T47D (cell line): ENCODE measurements at places on chromosomes 12 and 14.

- DNase-seq = no peak
These were observed 21.9 kb downstream of the RNFT2 start for GRCh38 chr12:116759783-116760621.

DNA sequence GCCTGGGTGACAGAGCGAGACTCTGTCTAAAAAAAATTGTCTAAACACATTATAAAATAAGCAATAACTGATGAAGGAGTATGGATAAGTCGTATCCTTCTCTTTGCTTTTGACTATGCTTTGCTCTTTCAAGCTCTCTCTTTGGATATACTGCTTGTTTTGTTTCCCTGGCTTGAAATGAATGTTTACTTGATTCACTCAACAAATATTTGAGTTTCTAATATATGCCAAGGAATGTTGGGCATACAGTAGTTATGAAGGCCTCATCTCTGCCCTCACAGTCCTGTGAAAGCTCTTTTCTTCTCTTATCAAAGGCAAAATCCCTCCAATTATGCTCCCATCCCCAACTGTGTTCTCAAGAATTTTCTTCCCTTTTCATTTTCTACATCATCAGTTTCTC lies 123.5 kb downstream of the PTPRR start:
- no peak for DNase-seq

- no peak for DNase-seq
These were observed 87.2 kb downstream of the CEP83 start for GRCh38 chr12:94372461-94372860.

- DNase-seq = no peak
These were observed 93.4 kb downstream of the GPR135 start for GRCh38 chr14:59371771-59372170.

DNA sequence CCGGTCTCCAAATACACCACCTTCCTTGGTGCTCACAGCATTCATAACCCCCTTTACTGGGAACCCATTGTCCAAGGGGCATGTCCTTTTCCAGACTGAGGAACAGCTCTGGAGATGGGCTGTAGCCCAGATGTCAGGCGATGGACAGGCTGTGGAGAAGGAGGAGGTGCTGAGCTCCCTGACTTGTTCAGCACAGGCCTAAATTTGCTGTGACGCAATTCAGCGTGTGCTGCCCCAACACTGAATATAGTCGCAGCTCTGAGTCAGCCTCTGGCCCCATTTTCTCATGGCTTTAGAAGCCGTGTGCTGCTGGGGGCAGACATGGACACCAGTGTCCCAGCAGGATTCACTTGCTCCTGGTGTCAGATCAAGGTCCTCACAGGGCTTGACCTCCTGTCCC lies 269.1 kb downstream of the EMP1 start:
- no peak for DNase-seq

DNA sequence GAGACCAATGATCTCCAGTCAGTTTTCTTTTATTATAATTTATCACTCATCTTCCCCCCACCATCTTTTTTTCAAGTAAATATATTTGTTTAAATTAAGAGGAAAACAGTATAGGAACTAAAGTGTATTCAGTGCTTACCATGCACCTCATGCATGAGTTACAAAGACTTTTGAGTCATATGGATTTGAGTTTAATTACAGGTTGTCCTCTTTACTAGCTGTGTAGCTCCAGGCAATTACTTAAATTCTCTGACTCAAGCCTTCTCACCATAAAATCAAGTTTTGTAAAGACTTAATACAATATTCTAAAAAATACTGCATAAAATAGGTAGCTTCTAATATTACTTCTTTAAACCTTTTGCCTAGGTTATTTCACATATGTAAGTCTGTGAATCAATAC lies 251.3 kb downstream of the SLC16A7 start:
- DNase-seq = no peak

- DNase-seq = no peak
These were observed 125.9 kb upstream of the MAP1LC3B2 start for GRCh38 chr12:116433249-116433648.

- DNase-seq = no peak
These were observed 141.8 kb downstream of the ZFP36L1 start for GRCh38 chr14:68651075-68651474.

GRCh38 chr14:42563313-42563712 lies 956.6 kb downstream of the LRFN5 start:
- no peak for DNase-seq

- no peak for DNase-seq
These were observed 15.6 kb downstream of the ACVRL1 start for GRCh38 chr12:51922762-51923505.
